ENCODE measurements at places on chromosomes 7 and 10. TPM values are rescaled to one million over a fixed set of nuclear protein-coding genes. Genes with fewer than 3 reads are reported as not detected.

Gene FAM20C
- 53.8 TPM for polyA plus RNA-seq

Gene COG5
- 33.2 TPM for polyA plus RNA-seq

Gene ANKRD61
- 0.58 TPM for polyA plus RNA-seq

Gene MYO1G
- 0.36 TPM for polyA plus RNA-seq

Gene STMP1
- 92.6 TPM for polyA plus RNA-seq

Gene FOXP2
- polyA plus RNA-seq: 10.9 TPM

Gene SPDYE18
- 0.61 TPM for polyA plus RNA-seq

Gene RAB11FIP2
- 52.0 TPM for polyA plus RNA-seq

Gene TEX47
- polyA plus RNA-seq: not detected

DNA sequence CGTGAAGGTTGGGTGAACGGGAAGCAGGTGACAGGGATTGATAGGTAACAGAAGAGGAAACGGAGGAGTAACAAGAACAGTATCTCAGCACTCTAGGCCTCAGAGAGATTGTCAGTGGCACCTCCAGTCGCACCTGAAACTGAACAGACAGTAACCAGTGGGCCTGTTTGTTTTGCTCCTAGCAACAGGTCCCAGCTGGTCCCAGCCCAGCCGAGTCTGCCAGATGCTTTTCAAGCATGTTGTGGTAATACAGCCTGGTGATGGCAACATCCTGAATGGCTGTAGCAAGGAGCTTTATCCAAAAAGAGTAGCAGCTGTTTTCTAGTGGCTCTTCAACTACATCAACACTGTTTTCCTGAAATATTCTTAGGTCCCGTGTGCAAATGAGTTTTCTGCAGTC, 4.7 kb downstream of the CACNB2 start:
- no peak for DNase-seq

DNA sequence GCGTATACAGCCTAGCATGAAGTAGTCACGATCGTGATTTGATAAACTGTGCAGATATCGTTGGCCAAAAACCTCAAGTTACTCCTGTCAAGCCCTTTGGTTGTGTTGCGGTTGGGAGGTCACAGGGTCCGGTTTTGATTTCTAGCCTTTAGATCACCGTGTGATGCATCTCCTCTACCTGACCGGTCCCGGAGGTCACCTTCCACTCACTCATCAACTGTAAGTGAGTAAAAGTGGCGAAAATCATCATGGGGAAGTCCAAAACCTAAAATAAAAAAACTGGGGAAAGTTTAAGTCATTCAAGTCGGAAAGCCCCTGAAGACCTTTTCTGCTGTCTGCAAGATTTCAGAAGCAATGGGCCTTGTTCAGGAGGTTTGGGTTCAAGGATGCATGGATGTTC, 62.8 kb downstream of the ADARB2 start:
- no peak for DNase-seq

DNA sequence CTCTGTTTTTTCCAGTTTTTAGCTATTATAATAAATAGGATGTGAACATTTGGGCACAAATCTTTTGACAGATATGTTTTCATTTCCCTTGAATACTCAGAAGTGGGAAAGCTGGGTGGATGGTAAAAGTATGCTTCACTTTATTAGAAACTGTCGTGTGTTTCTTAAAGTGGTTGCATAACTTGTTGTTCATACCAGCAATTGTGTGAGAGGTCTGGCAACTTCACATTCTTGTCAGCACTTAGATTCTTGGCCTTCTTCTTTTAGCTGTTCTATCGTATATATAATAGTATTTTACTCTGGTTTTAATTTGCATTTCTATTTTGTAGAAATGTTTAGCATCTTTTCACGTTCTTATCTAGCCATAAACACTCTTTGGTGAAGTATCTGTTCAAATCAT, 894.4 kb downstream of the KCNMA1 start:
- no peak for DNase-seq

GRCh38 chr10:120945801-120946302, 94.7 kb downstream of the WDR11 start:
- DNase-seq: no peak

- DNase-seq: no peak
These were observed 8.6 kb downstream of the CPA5 start for GRCh38 chr7:130353196-130353595.

GRCh38 chr7:73308074-73308664, 457 bp downstream of the NSUN5 start:
- no peak for DNase-seq

DNA sequence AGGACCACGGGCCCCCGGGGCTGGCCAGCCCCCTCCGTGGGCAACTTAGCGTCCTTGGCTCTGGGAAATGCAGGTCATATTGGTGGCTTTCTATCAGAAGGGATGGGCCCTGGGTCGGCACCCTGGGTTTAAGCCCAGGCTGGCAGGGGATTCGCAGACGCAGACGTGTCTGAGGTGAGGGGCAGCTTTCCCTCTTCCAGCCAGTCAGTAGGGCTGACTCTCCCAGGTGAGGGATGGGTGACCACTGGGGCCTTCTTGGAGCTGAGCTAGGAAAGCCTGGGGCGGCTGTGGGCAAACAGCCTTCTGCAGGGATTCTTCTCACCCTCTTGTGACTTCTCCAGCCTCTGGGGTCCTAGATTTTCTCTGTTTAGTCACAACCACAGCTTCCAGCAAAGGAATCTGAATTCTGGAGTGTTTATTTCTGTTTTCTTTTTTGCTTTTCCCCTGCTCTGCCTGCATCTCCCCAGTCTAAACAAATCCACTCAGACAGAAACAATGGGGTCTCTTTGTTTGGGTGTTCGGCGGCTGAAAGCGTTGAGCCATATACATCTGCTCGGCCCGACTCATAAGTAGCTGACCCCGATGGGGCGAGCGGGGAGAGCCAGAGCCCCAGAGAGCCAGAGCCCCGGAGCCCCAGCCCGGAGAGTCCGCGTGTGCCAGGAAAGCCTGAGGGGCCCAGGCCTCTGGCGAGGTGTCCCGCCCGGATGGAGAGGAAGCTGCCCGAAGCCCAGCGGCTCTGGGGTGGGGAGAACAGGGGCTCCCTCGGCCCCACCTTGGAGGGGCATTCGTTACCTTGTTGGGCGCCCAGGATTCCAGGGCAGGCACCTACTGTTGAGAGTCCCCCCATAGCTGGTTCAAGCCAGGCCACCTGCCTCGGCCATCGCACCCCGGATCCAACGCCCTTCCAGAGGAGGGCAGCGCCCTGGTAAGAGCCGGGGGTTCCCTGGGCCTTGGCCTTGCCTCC, 2.0 kb downstream of the MNX1 start:
- DNase-seq: no peak

GRCh38 chr7:96837593-96837992, 127.9 kb upstream of the SEM1 start:
- no peak for DNase-seq

DNA sequence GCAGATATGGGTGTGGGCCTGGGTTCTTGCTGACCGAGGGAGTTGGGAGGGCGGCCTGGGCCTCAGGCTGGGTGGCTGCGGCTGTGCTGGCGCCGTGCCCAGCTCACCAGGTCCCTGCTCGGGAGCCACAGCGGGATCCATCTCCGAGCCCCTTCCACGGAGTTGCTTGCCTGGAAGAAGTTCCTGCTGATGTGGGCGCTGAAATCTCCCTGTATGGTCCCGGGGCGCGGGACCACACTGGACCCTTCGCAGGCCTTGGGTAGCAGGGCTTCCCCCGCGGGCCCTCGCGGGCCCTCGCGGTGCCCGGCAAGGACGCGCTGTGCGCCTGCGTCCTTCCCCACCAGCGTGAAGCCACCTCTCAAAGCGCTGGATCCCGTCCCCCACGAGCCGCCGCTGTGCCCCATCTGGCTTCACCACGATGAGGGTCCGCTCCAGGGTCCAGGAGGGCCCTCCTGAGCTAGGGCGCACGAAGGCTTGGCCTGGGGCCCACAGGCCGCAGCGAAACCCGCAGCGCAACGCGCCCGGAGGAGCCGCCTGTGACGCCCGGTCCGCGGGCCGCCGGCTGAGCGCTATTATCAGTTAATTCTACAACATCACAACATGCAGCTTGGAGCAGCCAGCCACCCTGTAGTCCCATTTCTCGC, 31.5 kb downstream of the RAB19 start:
- DNase-seq: no peak

DNA sequence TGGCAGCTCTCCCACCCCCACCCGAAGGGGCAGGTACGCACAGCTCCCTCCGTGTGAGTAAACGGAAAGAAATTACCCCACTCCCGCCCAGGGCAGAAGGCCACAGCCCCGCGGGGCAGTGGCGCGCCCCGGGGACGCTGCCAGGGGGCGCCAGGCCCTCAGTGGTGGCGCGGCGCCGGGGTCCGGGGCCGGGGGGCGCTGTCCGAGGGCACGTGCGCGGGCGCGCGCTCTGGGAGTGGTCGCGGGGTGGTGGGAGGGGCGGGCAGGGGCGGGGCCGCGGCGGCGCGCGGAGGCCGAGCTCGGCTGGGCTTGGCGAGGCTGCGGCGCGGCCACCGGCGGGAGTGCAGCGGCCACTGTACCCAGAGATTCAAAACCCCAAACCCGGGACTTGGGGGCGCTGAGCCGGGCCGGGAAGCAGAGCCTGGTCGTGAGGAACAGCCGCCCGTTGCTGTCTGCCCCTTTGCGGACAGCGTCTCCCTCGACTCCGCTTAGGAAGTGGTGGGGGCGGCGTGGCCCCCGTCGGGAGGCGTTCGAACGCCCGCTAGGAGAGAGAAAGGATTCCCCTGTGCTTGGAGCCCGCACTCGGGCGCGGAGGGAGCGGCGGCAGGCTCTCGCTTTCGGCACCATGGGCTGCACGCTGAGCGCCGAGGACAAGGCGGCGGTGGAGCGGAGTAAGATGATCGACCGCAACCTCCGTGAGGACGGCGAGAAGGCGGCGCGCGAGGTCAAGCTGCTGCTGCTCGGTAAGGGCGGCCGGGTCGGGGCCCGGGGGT, at the start of gene GNAI1:
GNAI1 (plus strand) TSS at position 296 of the 773 bp plus-strand sequence; CDS start at position 626, 330 bp downstream.
- peak; percentile 63 for DNase-seq

DNA sequence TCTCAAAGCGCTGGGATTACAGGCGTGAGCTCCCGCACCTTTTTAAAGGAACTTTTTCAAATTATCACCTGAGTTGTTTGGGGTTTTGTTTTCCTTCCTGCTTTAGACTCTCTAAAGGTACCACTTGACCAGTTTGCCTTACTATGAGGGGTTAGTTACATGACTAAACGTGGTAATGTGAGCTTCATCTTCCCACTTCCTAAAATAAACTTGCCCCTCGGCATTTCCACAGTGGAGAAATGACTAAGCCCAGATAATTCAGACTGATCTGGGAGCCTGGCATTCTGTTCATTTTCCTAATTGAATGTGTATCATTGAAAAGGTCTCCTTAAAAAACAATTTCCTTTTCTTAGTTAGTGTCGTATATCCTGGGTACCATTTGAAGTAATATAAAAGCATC, 163.4 kb downstream of the PLXDC2 start:
- DNase-seq: no peak

DNA sequence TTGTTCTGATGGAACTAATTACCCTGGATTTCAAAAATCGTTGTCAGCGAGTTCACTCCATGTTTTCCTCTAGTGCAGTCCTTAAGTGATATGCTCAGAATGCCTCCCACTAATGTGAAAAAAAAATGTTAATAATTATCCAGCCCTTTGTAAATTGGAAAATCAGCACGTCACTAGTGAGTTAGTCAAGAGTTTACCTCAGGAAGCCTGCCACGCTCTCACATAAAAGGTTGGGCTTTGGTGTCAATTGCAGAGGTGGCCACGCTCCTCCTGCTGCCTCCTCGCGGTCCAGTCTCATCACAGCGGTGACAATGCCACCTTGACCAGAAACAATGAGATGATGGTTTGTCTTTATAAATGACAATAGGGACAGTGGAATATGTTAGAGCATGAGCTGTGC, 22.5 kb downstream of the UPP1 start:
- no peak for DNase-seq

DNA sequence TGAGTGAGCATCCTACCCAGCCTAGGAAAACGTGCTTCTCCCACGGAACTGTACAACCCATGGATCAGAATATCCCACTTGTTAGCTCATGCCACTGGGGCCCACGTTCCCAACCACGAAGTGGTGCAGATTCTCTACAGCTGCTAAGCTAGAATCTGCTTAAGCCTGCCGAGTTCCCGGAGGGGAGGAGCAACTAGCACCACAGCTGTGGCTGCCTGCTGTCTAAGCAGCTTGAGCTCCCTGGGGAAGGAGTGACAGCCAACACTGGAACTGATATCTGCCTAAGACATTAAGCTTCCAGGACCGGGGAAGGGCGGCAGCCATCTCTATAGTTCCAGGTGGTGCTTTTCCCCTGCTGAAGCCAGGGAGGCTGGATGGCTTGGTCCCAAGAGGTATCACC, 334.7 kb upstream of the CHRM2 start:
- no peak for DNase-seq

GRCh38 chr10:44326474-44327030, 58.3 kb downstream of the CXCL12 start:
- DNase-seq: no peak

DNA sequence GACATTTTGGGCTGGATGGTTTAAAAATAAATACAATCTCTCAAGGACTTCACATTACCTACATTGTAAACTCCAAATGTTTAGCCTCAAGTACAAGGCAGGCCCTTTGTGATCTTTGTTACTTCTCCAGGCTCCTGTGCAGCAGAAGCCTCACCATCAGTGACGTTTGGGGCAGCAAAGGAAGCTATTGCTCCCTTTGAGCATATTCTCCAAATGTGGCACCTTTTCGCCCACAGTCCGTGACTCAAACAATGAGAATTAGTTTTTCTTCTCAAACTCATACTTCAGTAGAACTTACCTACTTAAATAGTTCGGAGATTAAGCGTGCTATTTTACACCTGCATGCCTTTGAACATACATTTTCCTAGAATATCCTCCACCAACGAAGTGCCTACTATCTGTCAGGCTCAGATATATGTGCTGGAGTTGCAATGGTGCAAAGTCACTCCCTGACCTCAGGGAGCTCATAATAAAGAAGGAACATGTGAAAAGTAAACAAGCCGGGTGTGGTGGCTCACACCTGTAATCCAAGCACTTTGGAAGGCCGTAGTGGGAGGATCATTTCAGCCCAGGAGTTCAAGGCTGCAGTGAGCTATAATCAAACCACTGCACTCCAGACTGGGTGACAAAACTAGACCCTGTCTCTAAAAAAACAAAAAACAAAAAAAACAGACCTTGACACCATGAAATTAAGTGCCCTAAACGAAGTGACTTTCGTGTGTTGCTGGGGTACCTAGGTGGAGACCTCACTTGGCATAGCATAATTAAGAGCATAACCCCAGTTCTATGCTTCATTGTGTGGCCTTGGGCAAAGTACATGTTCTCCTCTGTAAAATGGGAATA, 1.2 kb upstream of the ABCF2 start:
- DNase-seq: no peak

- no peak for DNase-seq
These were observed 151.1 kb upstream of the PPP2R2D start for GRCh38 chr10:131749767-131750142.

- no peak for DNase-seq
These were observed 101.5 kb downstream of the JCAD start for GRCh38 chr10:29957907-29958331.

DNA sequence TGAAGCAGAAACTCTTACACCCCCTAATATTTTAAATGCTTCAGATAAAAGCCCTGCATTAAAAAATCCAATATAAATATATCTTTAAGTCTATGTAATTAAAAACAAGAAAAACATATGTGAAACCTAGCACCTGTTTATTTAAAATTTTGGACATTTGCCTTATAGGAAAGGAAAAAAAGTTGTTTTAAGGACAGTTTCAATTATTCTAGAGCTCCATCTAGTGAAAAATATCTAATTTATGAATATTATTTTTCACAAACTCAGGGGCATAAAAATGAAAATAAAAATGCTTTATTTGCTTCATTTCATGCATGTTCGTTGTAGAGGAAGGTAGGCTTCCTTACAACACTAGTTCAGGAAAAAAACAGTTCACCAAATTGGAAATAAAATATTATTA, 26.1 kb downstream of the ENKUR start:
- DNase-seq: no peak

Data from right renal cortex interstitium (tissue), 3 donors.